NCI-H1092 treated with DMSO at 0.1 percent for 48 hours (cell line): ENCODE measurements at places on chromosomes 5 and 9.

DNA sequence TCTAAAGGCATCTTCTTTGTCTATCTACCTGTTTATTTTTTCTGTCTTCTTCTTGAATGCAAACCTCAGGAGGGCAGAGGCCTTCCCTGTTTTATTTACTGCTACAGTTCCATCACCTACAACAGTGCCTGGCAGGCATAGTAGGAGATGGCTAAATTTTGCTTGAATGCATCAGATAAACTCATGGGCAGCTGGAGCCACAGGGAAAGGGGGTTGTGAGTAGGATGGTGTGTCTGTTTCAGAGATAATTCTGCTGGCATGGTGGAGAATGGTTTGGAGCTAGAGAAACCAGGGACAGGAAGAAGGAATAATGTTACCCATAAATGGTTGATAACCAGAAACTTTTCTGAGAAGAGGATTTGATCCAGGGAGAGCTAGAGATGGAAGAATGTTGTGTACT is 189.8 kb upstream of the BRINP1 start:
- DNase-seq, result no peak

- DNase-seq, result no peak
Measured at GRCh38 chr5:177588413-177588909, 3.5 kb upstream of the TMED9 start.

GRCh38 chr5:10704949-10705621 is 55.9 kb downstream of the DAP start:
- DNase-seq, result no peak

DNA sequence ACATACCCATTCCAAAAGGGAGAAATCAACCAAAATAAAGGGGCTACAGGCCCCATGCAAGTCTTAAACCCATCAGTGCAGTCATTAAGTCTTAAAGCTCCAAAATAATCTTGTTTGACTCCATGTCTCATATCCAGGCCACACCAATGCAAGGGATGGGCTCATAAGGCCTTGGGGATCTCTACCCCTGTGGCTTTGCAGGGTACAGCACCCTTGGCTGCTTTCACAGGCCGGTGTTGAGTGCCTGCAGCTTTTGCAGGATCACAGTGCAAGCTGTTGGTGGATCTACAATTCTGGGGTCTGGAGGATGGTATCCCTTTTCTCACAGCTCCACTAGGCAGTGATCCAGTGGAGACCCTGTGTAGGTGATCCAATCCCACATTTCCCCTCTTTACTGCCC is 5.0 kb upstream of the SPINK14 start:
- DNase-seq, result no peak

- DNase-seq, result no peak
Measured at GRCh38 chr9:95242613-95243012, 74.9 kb downstream of the FANCC start.

DNA sequence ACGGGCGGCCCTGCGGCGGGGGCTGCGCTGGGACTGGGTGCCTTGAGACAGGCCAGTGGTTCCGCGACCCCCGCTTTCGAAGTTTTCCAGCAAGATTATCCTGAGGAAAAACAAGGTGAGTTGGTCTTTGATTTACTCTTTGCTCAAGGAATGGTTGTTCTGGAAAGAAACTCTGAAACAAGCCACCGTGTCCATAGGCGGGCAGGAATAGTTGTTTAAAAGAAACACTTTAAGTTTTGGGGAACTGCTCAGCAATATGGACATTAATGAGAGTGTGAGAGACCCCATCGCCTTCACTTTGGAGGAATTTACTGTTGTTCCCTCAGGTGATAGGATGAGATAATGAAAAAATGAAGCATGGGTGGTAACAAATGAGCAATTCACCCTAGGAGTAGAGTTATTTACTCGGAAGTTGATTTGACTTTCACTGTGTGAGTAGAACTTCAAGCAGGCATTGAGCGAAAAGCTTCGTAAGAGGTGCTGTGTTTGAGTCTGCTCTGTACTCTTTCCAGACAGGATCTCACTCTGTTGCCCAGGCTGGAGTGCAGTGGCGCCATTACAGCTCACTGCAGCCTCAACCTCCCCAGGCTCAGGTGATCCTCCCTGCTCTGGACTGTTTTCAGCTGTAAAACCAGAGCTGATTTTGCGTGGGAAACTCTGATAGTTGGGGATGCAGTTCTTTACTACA is 1.1 kb downstream of the DMRTA1 start:
- DNase-seq, result peak; percentile 60

GRCh38 chr9:21812946-21813568 is 10.6 kb downstream of the MTAP start:
- DNase-seq, result peak; percentile 66
